Stimulated activated CD4-positive, alpha-beta T cell treated with anti-CD3 and anti-CD28 coated beads, Interleukin-15, amount 100 ng/mL, for 1 hour (primary cell): ENCODE measurements at places on chromosomes 4 and X.

DNA sequence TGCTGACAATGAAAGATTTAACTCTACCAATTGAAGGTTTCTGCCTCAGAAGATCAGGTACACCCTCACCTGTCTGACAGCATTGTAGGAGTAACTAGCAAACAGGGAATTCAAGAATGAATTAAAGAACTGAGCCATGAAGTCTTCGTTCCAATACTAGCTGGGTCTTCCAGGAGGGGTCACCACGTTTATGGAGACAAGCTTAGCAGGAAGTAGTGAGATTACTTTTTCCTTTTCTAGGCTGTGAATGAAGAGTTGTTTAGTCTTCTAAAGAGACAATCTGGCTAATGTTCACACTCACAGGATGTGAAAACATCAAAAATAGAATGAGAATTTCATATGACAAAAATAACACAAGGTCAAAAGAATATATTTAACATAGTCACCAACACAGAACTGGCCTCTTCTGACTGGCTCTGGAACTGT lies 54.9 kb downstream of the REELD1 start:
- no peak for DNase-seq

GRCh38 chr4:3473181-3473950 lies 10.3 kb downstream of the DOK7 start:
- no peak for DNase-seq

GRCh38 chr4:185838104-185838452 lies 26.1 kb upstream of the SORBS2 start:
- no peak for DNase-seq

GRCh38 chr4:155692361-155692760 lies 25.7 kb downstream of the GUCY1A1 start:
- no peak for DNase-seq

- DNase-seq: no peak
Observed at GRCh38 chr4:78174891-78175290, 117.8 kb downstream of the FRAS1 start.
